ENCODE measurements at places on chromosomes 5 and 9.

GRCh38 chr5:12652201-12652600 is 748.0 kb upstream of the CTNND2 start:
- no peak for DNase-seq

GRCh38 chr5:177195307-177195952 is 61.9 kb downstream of the NSD1 start:
- DNase-seq = no peak

GRCh38 chr9:13122756-13123369 is 156.6 kb downstream of the MPDZ start:
- no peak for DNase-seq

GRCh38 chr5:1281038-1281882 is 13.6 kb downstream of the TERT start:
- no peak for DNase-seq

GRCh38 chr9:108569624-108570023 is 286.2 kb downstream of the ACTL7B start:
- no peak for DNase-seq

DNA sequence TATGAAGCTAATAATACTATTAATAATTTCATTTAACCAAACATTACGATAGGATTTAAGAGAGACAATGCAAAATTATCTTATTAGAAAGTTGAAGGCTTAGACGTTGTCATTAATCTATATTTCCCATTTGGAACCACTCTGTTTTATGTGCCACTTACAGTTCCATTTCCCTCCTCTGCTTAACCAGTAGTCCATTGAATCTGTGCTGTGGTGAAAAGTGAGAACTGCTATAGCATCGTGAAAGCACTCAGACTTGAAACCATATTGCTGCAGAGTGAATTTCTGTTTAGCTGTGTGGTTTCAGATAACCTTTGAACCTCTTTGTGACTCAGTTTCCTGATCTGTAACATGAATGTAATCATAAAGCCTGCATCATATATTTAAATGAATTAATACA is 2304.5 kb downstream of the MAT2B start:
- DNase-seq = no peak

- no peak for DNase-seq
Observed at GRCh38 chr5:135973323-135974020, 18.7 kb upstream of the LECT2 start.

GRCh38 chr5:37448941-37449340 is 69.8 kb downstream of the WDR70 start:
- no peak for DNase-seq

DNA sequence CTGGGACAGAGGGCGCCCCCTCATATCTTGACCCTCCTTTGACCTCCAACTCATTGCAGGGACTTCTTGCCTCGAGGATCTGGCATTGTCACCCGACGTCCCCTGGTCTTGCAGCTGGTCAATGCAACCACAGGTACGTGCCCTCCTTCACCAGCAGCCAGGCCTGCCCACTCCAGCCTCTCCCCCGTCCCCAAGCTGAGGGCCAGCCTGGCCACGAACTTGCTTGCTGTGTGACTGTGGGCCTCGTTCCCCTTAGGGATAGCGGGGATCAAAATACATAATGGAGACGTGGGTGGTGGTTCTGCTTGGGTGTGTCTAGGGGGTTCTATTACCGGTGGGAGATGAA is 15.0 kb downstream of the DNM1 start:
- no peak for DNase-seq

DNA sequence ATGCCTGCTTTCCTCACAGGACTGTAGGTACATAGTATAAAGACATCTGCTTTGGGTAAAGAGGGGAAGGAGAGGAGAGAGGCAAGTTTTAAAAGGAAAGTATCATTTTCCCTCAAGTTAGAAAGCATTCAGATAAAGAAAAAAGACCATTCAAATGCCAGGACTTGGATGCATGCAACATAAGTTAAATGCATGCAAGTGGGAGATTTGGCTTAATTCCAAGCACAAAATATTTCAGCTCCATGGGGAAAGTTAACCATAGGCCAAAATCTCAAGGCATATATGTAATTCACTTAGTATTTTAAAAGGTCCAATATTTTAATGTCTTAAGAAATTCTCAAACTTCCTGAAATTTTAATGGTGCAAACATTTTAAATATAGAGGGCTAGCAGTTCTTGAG is 36.4 kb downstream of the POU5F2 start:
- no peak for DNase-seq

DNA sequence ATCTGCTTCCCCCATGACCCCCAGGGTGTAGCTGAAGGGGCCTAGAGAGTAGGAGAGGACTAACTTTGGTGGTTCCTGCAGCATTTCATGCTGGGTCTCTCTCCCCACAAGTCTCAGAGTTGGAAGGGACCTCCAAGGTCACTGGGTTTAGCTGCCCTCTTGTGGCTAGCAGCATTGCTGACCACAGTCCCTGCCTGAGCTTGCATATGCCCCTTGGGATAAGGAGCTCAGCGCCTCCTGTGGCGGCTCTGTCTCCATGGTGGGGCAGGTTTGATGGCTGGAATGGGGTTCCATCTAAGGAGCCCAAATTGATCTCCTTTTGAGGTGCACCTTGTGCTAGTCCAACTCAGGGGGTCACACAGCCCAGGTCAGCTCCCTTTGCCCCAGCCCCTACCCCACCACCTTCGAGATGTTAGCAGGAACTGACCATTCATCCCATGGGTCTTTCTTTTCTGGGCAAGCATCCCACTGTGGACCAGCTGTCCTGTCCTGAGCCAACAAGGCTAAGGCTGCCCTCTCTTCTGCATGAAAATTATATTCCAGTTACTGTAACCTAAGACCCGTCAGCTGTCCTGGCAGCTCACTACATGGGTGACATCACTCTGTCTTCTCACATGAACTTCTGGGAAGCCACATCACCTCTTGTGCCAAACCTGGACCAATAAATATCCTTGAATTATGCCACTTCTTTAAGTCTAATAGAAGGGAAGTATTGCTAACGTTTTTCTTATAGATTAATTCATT is 196.2 kb downstream of the HSPA4 start:
- DNase-seq = no peak

GRCh38 chr9:96383165-96383942 is at the start of gene SLC35D2:
Gene SLC35D2 (minus strand): TSS chr9:96383711. CDS start chr9:96383634, 77 bp downstream.
- DNase-seq = peak; percentile 76

- DNase-seq = no peak
Observed at GRCh38 chr5:39558541-39558940, 133.8 kb upstream of the DAB2 start.

- no peak for DNase-seq
Observed at GRCh38 chr5:159212657-159213462, 3.5 kb upstream of the RNF145 start.

GRCh38 chr5:151092762-151093161 is 11.9 kb upstream of the TNIP1 start:
- DNase-seq = no peak

DNA sequence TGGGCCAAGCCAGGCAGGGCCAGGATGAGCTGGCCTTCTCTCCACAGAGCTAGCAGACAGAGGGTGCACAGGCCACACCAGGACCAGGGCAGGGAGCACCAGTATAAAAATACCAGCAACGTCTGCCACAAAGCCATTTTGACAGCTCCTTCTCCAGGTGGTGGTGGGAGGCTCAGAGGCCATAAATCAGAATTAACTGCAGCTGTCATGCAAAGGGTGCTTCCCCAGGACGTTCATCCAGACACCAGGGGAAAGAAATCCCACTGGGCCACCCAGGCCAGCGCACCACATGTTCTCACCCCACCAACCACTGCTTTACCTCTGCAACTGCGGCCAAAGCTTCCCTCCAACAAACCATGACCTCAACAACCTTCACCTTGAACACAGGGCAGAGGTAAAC is 403.7 kb upstream of the TRPC7 start:
- DNase-seq = no peak

GRCh38 chr5:176533894-176534611 is 3.1 kb downstream of the RNF44 start:
- DNase-seq = peak; percentile 64
